PC-3 (cell line): ENCODE measurements at places on chromosomes 2 and 18. TPM values are rescaled to one million over a fixed set of nuclear protein-coding genes. Genes with fewer than 3 reads are reported as not detected.
A peak's percentile ranks its signal among the peaks of the same experiment; 100 is the strongest.

GRCh38 chr18:80194874-80195570 is 52.3 kb downstream of the PARD6G start:
- DNase-seq: no peak

GRCh38 chr2:190379249-190379964 is 28.7 kb upstream of the MFSD6 start:
- DNase-seq: peak; percentile 79

DNA sequence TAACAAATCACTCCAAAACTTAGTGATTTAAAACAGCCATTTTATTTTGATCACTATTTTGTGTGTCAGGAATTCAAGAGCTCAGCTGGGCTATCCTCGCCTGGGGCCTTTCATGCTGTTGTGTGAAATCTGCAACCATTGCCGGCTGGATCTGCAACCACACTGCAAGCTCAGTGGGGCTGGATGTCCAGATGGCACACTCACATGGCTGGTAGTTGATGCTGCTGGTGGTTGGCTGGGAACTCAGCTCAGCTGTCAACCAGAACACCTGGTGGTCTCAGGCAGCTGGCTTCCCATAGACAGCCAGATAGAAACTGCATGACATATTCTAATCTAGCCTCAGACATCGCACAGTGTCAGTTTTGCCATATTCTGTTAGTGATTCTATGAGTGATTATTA is 30.6 kb upstream of the AP1S3 start:
- DNase-seq: no peak

- DNase-seq: peak; percentile 38
Observed at GRCh38 chr2:136248242-136248641, 130.3 kb upstream of the CXCR4 start.

DNA sequence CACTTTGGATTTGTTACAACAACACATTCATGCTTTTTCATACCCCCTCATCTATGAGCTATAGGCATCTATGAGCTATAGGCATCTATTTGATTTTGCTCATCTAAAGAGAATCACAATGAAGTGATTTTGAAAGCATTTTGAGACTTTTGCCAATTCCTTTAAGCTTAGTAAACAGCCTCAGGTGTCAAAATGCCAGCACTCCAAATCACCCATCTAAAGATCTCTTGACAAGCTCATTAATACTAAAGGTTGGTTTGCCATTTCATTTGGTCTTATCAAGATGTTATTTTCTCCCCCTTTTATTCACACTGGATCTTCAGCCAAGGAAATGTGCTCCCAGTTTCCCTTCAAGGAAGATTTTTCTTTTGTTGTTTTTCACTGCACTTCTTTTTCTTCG is 110.7 kb upstream of the TLK1 start:
- DNase-seq: peak; percentile 58

DNA sequence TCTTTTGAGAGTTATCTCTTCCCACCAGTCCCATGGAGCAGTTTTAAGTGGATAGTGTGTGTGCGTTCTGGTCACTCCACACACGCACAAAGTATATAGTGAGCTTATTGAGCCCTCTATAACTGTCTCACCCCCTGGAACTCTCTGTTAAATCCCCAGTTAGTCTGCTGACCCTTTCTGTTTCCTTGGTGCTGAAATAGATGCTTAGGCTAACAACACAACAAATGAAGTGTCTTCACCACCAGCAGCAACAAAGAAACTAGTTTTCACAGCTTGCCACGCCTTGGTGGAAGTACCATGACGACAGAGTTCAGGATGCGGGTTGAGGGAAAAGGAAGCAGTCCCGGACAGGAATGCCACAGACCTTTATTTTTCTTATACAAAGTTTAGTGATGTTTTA is 203.5 kb upstream of the TMEFF2 start:
- no peak for DNase-seq

GRCh38 chr2:44529448-44529847 is 167.7 kb downstream of the CAMKMT start:
- no peak for DNase-seq

GRCh38 chr2:158803506-158803905 is 8.4 kb downstream of the DAPL1 start:
- DNase-seq: no peak

- DNase-seq: no peak
Observed at GRCh38 chr2:230205721-230206120, 14.1 kb downstream of the SP110 start.

The ERBB4 gene
- under 0.01 TPM in 1 of 2 replicates, not detected in the other for total RNA-seq

GRCh38 chr2:151326554-151326953 is 30.8 kb upstream of the TNFAIP6 start:
- no peak for DNase-seq

The TFCP2L1 gene
- total RNA-seq: 2.4 and 3.5 TPM in 2 replicates

The ITM2C gene
- total RNA-seq: 111 and 113 TPM in 2 replicates

The PRSS56 gene
- not detected in 2 replicates for total RNA-seq

The CD28 gene
- total RNA-seq: not detected in 2 replicates

The SLC9A4 gene
- total RNA-seq: 0.04 TPM in 1 of 2 replicates, not detected in the other

GRCh38 chr2:219175928-219176817 is 552 bp downstream of the CNPPD1 start:
- DNase-seq: peak; percentile 26

- peak; percentile 85 for DNase-seq
Observed at GRCh38 chr2:150610670-150611279, 123.3 kb upstream of the RND3 start.

The C1QL2 gene
- total RNA-seq: not detected in 2 replicates

The LMAN2L gene
- total RNA-seq: 27.8 and 31.4 TPM in 2 replicates

DNA sequence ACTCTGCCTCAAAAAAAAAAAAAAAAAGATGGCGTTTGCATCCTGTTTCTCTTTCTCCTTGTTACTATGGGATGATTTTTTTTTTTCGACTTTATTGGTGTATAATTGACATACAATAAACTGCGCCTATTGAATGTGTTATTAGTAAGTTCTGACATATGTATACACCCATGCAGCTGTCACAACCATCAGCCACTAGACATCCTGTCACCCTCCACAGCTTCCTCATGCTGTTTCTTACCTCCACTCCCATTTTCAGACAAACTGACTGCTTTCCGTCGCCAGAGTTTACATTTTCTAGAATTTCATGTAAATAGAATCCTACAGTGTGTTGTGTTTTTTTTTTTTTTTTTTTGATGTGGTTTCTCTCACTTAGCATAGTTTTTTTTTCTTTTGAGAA is 27.9 kb downstream of the RRM2 start:
- no peak for DNase-seq

DNA sequence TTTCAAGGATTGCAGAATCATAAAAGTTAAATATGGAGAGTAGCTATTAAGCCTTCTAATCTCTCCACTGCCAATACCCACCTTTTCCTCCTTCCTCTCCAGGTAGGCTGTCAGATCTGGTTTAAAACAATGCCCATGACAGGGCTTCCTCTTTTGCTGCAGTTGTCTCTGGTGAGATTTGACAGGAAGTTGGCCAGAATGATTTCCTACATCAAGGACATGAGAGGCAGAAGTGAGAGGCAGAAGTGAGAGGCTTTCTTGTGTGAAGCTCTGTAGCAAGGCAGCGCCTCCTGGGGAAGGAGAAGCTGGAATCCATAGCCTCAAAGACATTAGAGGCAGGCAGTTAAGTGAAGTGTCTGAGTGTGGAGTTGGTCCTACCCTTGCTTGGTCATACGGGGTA is 385.7 kb downstream of the HRH4 start:
- no peak for DNase-seq

The FSHR gene
- not detected in 2 replicates for total RNA-seq

DNA sequence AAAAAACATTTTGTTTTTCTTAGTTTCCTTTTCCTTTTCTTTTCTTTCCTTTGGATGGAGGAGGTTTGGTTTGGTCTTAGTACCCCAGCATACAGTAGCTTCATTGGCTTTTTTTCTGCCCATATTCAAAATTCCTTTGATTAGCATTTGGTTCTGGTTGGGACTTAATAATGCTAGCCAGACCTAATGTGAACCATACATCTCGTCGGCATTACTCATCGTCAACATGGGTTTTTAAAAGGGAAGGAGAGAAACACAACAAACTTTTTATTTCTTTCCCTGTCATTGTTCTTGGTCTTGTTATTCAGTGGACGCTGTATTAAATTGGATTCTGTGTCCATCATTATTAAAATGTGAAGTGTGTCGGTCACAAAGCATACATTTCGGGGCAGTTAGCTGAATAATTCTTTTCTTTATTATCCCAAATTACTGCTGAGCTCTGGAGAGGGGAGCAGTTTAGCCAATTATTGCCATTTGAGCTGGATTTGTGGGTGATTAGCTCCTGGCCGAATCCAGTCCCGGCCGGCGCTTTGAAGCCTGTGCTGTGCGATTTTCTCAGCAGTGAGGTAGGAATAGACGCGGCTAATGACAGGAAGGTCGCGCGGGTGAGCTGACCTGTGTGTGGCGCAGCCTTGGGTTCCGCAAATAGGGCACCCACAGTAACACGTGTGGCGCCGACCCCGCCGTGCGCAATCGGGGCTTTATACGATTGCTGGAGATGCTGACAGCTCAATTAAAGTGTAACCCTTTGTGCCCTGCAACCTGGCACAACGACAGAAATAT is 303.3 kb downstream of the GBX2 start:
- DNase-seq: no peak
